Activated CD8-positive, alpha-beta T cell treated with anti-CD3 and anti-CD28 coated beads for 36 hours (primary cell): ENCODE measurements at places on chromosomes 3 and 15. TPM values are rescaled to one million over a fixed set of nuclear protein-coding genes. Genes with fewer than 3 reads are reported as not detected.

DNA sequence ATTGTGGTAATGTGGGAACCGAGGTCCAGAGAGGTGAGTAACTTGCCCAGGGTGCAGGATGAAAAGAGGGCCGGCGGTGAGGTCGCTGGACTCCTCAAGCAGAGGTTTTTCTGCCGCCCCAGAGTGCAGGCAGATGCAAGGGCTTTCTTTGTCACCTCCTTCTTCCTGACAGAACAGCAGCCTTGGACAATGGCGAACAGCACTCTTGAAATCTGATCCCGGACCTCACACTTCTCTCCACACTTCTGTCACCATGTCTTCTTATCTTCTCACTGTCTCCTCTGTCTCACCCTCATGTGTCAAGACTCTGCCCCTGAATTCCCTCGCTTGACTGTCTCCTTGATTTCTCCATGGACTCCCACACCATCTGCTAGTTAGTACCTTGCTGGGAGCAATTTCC lies 15.4 kb upstream of the VPS8 start:
- DNase-seq = no peak

GRCh38 chr3:55489798-55490132 lies 2.7 kb upstream of the WNT5A start:
- no peak for DNase-seq

Gene WDR49
- 0.29 TPM for total RNA-seq

DNA sequence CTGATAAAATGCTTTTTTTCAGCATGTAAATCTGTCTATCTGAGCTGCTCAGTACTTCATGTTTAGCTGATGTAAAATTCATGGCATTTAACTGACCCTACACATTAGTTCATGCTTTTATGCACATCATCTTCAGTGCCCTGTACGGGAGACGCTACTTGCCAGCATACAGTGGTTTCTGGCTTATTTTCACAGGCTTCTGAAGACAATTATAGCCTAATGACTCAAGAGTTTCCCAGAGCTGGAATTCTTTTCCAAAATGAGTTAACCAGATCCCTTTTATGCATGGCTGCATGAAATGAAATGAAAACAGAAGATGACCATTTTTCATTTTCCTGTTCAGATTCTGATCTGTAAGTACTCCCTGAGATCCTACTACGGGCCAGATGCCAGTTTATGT lies 1061.5 kb downstream of the ROBO2 start:
- no peak for DNase-seq

DNA sequence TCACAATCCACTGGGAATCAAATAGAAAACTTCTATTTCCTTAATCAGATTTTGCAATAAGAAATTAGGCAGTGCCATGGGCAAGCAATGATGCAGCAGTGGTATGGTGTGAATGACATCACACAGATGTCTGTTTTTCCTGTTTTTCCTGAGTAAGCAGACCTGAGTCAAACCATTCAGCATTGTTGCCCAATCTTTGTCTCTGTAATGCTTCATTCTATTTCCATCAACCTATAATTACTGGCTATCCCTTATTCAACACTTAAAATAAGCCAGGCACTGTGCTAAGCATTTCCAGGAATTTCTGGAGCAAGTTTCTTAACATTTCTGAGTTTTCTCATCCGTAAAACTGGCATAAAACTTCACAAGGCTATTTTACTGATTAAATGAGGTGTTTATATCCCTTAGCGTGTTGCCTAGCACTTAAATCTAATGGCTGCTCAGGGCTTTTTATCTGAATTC lies 11.3 kb upstream of the OXSR1 start:
- no peak for DNase-seq

DNA sequence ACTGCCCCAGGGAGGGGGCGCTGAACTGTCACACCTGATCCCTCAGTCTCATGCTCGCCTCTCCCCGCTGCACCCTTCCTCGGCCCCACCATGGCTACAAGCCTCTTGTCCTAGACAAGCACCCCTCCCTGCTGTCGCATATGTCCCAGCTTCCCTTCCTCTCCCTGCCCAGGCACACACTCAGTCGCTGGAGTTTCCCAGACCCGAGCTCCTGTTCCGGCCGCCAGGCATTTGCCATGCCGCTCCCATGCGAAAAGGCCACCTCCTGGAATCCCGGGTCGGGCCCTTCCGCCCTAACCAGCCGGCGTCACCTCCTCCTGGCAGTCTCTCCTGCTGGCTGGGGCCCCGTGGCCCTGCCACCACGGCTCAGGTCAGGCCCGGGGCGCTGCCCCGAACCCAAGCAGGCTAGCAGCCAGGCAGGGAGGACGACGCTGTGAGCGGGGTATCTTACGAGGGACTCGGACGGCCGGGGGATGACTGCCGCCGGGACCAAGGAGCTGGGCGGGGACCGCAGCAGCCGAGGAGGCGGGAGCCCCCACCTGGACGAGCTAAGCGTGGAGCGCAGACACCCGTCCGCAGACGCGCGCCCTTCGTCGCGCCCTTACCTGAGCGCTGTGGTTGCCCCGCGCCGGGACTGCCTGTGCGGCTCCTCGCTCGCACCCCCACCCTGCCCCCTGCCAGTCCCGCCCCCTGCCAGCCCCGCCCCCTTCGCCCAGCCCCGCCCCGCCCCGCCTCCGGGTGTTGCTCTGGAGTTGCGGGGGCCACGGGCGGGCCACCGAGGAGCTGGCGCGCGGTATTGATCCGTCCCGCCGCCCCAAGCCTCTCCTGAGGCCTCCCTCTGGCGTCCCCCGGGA lies at the start of gene ALS2CL:
Gene ALS2CL (minus strand): TSS at position 642 of the 854 bp plus-strand sequence. CDS start 4,239 bp downstream, outside the sequence.
- peak; percentile 62 for DNase-seq

DNA sequence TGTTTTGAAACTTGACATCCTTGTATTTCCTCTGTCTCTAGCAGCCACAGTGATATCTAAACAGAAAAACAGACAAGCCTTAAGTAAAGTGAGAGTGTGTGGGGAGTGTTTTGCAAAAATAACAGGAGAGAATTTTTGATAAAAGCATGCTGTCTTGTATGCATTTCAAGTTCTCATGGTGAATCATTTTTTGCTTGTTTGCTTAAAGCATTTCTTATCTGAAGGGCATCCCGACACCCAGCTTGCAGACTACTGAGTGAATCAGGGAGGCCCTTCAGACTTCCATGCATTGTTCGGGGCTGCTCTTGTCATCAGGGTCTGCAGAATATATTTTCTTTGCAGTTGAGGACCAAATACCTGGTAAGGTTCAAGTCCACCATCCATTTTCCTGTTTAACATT lies 8.5 kb downstream of the CGNL1 start:
- DNase-seq = no peak

DNA sequence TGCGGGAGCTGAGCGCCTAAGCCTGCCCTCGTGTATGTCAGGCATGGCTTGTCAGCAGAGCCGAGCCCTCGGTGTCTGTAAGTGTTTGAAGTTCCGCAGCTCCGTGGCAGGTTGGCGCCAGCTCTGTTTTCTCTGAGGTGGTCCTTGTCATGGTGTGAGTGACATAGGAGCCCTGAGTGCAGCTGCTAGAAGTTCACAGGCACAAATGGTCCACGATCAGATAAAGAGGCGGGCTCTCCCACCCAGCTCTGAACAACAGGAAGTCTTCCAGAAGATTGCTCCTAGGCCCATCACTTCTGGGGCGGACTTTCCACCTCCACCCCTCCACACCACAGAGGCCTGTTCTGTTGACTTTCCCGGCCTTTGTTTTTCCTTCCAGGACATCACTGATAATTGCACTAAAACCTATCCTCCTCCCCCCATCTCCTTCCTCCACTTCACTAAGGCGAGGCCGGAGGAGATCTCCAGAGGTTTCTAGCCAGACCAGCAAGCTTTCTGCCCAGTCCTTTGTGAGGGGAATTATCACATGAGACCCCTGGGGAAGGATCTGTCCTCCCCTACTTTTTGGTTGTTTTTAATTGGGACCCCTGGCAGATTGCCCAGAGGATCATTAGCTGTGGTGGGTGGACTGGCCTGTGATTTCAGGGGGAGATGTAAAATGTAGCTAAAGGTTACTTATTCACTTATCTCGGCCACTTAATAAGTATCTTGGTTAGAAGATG lies 19.9 kb downstream of the ITPR1 start:
- DNase-seq = no peak

DNA sequence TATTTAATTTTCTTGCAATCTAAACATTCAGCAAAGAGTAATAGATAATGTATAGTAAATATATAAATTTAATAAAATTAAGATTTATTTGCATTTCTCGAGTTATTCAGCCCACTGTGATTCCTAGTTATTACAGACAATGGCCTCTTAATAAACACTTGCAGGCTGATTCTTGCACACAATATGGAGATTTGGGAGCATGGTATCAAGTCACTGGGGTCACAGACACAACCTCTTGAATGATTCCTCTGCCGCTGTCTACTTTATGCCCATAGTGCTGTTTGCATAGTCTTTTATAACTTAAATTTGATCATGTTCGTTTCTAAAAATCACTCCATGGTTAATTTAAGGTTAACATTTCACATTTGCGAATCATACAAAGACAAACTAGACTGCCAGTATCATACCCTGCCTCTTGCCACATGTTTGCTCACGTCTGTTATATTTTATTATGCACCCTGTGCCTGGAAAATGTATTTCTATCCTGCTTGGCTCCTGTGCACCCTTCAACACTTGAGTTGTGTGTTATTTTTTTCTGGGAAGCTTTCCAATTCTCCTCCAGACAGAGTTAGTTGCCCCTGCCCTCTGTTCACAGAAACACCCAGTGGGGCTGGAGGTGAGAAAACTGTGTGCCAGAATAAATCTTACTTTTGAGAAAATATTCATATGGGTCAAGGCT lies 206.3 kb upstream of the ROBO1 start:
- DNase-seq = no peak

DNA sequence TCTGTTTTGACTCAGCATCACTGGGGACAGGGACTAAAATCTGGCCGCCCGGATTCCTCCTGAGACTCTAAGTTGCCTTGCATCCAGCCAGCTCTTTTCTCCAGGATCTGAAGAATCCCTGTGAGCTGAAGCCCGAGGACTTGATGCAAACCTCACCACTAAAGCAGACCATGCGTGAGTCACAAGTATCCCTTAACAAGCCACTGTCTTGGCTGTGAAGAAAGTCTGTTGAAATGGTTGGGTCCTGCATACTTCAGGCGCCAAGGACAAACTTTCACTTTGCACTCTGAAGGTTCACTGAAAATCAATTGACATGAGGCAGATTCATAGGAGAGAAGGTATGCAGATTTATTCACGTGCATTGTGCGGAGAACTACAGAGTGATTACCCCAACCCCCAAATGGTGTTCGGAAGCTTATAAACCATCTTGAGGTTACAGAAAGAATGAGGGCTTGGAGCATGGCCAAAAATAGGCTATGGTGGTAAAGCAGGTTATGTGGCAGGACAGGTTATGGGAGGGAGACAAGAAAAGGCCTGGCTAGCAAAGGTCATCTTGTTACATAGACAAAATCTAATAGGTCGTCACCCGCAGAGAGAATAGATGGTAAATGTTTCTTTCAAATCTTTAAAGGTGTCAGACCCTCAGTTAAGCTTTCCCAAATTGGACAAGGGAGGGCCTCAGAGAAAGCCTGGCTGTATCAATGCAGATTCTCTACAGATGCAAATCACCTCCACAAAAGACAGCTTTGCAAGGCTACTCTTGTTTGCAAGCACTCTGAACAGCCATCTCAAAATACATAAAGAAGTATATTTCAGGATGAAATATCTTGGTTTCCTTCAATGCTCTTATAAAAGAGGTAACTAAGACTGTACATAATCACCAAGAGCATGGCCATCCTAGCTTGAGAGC lies 126.3 kb upstream of the PLAAT1 start:
- DNase-seq = no peak

GRCh38 chr3:155102329-155102728 lies 22.2 kb downstream of the MME start:
- no peak for DNase-seq

DNA sequence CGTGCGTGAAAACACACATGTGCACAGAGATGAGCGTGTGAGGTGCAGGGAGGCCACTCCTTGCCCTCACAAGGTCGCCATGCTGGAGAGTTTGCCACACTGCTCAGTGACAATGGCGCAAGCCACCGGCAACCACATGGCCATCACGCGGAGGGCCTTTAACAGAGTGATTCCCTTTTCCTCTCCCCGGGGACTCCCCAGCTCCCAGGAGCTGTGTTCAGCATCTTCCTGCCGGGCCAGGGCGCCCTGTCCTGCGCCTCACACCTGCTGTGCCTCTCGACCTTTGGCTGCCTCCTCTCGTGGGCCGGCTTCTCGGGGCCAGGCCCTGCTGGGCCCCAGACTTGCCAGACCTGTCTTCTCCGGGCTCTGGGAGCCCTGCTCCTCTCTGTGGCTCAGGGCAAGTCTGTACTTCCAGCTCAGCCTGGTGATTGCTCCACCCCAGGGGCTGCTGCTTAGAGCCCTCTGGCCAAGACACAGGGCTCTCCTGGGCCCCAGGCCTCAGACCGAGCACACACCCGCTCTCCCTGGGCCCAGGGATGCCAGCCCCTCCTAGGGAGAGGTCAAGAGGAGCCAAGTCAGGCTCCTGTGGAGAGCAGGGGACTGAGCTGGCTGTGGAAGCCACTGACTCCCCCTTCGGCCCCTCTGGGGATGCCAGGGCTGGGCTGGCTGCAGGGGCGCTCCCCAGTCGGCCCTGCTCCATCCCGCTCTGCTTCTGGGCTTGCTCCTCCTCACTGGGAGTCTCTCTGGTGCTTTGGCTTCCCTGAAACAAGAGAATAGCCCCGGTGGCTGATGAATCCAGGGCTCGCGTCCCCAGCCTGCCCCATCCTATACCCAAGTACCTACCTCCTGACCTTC lies 5.6 kb downstream of the CCDC9B start:
- DNase-seq = no peak

Gene EFHB
- 0.69 TPM for total RNA-seq

Gene DPH6
- total RNA-seq = 12.0 TPM

- DNase-seq = peak; percentile 77
Observed at GRCh38 chr3:112973325-112974177, 1.4 kb downstream of the CD200R1 start.

DNA sequence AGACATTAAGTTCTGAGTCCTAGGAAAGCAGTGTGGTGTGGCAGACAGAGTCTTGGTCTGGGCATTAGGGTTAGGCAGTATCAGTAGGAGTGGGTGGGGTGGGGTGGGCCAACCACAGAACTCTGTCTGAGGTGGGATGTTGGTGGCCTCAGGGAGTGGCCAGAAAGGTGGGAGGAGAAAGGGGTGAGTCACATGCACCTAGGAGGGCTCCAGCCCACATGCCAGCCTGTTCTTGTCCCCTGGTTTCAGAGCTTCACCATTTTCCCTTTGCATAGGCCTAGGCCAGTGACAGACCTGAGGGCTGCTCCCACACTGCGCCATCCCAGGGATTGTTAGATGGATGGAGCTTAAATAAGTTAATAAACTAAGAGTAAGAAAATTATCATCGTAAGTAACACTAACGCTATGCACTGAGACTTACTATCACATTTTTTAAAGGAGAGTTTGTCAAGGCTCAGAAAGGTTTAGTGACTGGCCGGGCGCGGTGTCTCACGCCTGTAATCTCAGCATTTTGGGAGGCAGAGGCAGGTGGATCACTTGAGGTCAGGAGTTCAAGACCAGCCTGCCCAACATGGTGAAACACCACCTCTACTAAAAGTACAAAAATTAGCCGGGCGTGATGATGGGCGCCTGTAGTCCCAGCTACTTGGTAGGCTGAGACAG lies 33.8 kb downstream of the DNASE1L3 start:
- DNase-seq = peak; percentile 26

- no peak for DNase-seq
Observed at GRCh38 chr3:60427109-60427508, 824.1 kb downstream of the FHIT start.
